Fibroblast of skin of right biceps (primary cell): ENCODE measurements at places on chromosomes 7 and 10.

- DNase-seq = peak; percentile 77
These were observed 12.4 kb upstream of the JAZF1 start for GRCh38 chr7:28192786-28193585.

- peak; percentile 94 for DNase-seq
These were observed 33.8 kb downstream of the VOPP1 start for GRCh38 chr7:55538538-55538937.

GRCh38 chr10:128140425-128140824, 14.2 kb upstream of the MKI67 start:
- no peak for DNase-seq

DNA sequence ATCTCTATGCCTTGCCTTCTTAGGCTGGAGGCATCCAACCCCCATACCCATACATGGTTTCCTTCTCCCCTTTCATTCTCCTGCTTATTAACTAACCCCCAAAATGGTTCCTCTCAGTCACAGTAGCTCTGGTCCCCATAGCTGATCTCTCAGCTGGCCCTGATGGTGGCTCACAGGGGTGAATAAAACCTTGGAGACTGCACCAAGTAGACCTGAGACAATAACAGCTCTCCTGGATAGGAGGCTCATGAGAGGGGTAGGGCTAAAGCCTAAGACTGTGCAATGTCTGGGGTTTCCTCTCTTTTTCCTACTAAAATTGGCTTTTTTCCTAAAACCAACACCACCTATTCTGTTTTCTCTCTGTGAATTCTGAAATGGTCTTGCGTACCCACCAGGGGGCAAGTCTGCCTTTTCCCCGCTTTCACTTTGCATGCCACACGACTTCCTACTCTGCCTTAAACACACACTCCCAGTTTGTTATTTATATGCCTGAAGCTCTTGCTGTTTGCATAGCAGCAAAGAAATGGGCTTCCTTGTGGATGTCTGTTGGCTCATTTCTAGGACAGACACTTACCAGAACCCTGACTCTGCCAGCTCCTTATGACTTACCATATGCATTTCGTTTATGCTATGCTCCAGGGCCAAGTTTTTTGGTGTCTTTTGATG, 18.4 kb upstream of the PON1 start:
- DNase-seq = no peak

- peak; percentile 67 for DNase-seq
These were observed 473 bp downstream of the CYP51A1 start for GRCh38 chr7:92133737-92134270.

- DNase-seq = peak; percentile 1
These were observed 669.5 kb upstream of the GHITM start for GRCh38 chr10:83469728-83470331.

GRCh38 chr7:74554178-74554577, 100.5 kb downstream of the GTF2IRD1 start:
- no peak for DNase-seq

DNA sequence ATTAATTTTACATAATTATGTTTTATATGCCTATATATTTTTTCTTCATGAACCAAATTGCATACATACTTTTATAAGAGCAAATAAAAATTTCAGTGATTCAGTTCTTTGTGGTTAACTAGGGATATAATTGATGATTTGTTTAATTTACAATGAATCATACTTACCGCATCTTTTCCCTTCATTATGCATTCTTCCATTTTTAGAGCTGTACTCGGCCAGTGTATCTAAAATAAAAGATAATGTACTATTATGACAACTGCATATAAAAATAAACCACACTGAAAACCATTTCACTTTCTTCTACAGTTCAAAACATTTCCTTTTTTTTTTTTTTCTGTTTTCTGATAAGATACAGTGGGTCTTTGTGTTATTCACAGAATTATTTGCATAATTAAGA, 179.9 kb downstream of the SEMA3E start:
- peak; percentile 83 for DNase-seq

DNA sequence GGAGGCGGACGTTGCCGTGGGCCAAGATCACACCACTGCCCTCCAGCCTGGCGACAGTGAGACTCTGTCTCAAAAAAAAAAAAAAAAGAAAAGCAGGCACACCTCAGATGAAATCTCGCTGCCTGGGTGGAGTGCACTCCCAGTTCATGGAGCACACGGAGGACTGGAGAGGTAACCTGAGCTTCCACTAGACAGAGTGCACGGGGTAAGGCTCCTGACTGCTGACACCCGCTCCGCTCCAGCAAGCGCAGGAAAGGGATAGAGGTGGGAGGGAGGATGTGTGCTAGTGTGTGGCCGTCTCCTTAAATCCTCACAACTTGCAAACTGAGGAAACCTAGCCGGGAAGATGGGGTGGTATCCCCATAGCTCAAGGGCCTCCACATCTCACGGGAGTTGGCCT, 50.8 kb downstream of the FAM53B start:
- no peak for DNase-seq

- peak; percentile 65 for DNase-seq
These were observed 13.6 kb upstream of the KCND2 start for GRCh38 chr7:120259386-120259785.

GRCh38 chr7:14339861-14340260, 350.4 kb upstream of the ETV1 start:
- DNase-seq = no peak

GRCh38 chr10:96922978-96923948, 91.2 kb downstream of the LCOR start:
- no peak for DNase-seq

DNA sequence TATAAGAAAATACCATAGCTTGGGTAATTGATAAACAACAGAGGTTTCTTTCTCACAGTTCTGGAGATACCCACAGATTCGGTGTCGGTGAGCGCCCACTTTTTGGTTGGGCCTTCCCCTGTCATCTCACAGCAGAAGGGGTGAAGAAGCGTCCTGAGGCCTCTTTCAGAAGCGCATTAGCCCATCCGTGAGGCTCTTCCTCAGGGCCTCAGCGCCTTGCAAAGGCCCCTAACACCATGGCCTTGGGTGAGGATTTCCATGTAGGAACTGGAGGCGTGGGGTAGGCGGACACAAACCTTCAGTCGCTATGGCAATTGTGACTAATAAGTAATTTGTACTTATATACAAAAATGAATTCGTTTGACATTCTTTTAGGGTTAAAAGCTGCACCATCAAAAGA, 316.0 kb downstream of the PTPRN2 start:
- DNase-seq = no peak

DNA sequence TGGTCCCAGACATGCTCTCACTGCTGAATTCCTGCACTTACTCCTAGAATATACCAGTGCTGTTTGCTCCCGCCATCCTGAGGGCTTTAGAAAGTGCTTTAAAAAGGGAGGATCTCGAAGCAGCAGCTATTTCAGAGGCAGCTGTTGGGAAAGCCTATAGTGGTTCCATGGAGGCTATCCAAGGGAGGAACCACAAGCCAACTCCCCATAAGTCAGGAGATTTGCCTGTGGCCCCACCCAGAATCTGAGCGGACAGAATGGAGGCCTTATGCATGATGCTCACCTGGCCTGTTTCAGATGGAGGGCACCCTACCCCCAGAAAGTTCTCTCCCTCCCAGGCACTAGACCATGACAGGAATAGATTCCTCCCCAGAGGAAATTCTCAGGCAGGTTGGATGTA, 2.3 kb upstream of the KCNIP2 start:
- no peak for DNase-seq

- DNase-seq = peak; percentile 14
These were observed 16.9 kb downstream of the PCGF6 start for GRCh38 chr10:103333934-103334520.

- DNase-seq = peak; percentile 46
These were observed 1.9 kb upstream of the GPER1 start for GRCh38 chr7:1085910-1086421.
